Activated naive CD4-positive, alpha-beta T cell (primary cell): ENCODE measurements at places on chromosomes 1 and 21.

- no peak for DNase-seq
These were observed 39.1 kb downstream of the AKNAD1 start for GRCh38 chr1:108817811-108818210.

DNA sequence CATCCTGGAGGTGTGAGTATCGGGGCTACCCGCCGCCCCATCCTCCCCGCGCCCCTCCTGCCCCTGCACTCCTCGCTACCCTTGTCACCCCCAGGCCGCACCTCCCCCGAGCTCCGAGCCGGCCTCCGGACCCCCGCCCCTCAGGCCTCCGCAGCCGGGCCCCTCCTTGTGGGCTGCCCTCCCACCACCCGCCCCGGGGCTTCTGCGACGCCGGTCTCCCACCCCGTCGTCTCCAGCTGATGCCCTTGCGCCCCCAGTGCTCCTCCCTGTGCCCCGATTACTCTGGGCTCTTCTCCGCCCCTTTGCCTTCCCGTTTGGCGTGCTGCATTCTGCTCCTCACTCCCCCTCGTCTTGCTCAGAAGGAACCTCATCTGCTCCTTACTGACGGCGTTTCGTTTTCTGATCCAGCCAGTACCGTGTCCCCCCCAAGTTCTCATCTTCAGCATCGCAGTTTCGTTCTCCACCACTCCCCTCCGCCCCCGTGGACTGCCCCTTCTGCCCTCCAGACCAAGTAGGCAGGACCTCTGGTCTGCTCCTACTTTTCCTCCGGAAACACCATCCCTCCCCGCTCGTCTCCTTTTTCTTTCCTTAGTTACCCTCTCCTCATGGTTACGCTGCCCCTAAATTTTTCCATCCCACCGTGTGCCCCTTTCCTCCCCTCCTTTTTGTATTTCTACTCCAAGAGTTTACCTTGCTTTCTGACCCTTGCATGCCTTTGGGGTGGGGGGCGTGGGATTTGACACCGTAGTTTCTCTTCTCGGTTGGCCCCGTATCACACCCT is 841 bp downstream of the SNX27 start:
- no peak for DNase-seq

DNA sequence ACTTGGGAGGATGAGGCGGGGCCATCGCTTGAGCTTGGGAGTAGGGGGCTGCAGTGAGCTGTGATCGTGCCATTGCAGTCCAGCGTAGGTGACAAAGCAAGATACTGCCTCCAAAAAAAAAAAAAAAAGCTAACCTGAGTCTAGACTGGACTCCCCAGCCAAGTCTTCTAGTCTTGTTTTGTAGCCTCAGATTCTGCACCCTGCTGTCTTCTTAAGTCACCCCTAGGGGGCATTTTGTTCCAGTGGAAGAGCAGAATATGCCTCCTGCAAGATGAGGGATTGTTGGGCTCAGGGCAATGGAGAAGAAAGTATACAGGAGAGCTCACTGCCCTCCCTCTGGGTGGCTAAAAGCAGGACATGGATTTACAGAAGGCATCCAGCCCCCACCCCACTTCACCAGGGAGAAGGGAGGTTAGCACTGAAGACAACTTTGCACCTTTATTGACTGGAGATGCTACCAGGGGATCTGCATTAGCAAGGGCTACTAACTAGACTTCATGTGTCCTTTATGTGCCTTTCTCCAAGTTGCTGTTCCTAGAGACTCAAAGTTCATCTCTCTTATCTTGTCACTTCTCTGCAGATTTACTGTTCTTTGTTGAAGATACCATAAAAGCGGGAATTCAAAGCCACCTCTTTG is 15.3 kb upstream of the RNF187 start:
- DNase-seq = no peak

GRCh38 chr1:6108937-6109614 is 63.4 kb downstream of the KCNAB2 start:
- DNase-seq = no peak

- no peak for DNase-seq
These were observed 72.5 kb downstream of the SYDE2 start for GRCh38 chr1:85128316-85128715.

DNA sequence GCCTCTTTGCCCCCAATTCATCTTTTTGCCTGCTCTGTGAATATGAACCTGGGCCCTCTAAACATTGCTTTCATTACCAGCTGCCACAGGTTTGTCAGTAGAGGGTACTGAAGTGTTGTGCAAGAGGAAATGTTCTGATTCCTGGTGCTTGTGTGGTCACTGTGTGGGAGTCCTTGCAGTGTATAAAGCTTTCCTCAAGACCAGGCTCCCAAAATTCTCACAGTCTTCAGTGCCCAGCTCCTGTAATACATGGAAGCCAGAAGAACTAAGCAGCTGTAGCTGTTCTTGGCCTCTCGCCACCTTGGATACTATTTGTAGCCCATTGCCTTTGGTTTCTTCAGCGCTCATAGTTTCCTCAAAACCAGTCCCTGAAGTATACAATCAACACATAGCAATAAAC is 1046.2 kb downstream of the BRINP3 start:
- DNase-seq = no peak
